ENCODE measurements at places on chromosomes 11 and 22.

GRCh38 chr11:128714123-128714522, 20.3 kb downstream of the FLI1 start:
- DNase-seq = no peak

DNA sequence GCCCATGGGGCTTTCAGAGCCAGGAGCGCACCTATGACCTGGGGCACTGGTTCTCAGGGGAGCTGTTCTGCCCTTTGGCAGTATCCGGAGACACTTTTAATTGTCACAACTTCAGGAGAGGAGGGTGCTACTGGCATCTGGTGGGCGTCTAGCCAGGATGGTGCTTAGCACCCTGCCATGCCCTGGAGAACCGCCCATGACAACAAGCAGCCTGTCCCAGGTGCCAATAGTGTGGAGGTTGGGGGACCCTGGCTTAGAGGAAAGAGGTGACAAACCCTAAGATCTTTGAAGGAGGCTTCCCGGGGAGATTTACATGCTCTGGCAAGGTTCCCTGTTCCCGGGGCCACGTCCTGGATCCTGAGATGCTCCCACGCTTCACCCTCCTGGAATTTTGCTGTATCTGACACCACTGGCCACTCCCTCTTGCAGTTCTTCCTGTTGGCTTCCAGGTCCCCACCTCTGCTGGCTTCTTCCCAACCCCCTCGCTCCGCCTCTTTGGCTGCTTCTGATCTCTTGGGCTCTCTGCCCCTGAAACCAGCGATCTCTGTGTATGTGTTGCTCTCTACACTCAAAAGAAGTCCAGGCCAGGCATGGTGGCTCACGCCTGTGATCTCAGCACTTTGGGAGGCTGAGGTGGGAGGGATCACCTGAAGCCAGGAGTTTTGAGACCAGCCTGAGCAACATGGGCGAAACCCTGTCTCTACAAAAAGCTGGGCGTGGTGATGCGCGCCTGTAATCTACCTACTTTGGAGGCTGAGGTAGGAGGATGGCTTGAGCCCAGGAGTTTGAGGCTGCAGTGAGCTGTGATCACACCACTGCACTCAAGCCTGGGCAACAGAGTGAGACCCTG, 31.1 kb downstream of the FADS3 start:
- no peak for DNase-seq

DNA sequence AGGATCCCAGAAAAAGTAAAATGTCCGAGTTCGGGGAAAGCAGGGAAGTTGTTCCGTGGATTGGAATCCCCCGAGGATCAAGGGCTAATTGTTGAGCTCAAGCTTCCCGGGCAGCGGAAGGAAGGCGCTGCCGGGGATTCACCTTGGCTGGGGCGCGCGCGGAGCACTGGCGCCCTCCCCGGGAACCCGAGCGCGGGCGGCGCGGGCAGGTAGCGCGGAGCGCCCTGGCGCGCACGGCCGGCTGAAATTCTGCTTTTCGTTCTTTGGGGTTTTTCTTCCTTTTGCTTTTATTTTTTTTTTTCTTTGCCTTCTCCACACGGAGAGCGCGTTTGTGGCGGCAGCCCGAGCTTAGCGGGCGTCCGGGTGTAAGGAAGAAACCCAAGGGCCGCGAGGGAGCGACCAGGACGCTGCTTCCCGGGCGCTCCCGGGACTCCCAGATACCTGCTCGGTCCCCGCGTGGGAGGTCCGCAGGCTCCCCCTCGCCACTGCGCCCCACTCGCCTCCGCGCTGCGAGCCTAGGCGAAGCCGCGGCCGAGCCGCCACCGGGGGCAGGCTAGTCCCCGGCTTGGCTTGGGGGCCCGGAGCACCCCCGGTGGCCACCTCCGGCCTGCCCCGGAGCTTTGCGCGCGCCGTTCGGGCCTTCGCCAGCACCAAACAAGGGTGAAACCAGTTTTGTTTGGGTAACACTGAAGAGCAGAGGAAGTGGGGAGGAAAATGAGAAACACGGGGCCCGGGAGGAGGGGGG, 4.8 kb upstream of the IGF2 start:
- no peak for DNase-seq

DNA sequence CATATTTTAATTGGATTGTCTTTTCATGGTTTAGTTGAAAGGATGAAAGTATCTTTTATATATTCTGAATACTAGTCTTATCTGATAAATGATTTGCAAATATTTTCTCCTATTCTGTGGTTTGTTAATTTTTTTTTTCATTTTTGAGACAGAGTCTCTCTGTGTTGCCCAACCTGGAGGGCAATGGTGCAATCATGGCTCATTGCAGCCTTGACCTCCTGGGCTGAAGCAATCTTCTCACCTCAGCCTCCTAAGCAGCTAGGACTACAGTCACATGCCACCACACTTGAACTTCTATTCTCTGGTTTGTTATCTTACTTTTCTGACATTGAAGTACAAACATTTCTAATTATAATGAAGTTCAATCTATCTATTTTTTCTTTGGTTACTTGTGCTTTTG, 30.0 kb upstream of the FAR1 start:
- no peak for DNase-seq

GRCh38 chr22:49893025-49893424, 25.2 kb downstream of the ALG12 start:
- no peak for DNase-seq

All from Ammon's horn (tissue), 1 donor.